ENCODE measurements at places on chromosomes 6 and 20.

DNA sequence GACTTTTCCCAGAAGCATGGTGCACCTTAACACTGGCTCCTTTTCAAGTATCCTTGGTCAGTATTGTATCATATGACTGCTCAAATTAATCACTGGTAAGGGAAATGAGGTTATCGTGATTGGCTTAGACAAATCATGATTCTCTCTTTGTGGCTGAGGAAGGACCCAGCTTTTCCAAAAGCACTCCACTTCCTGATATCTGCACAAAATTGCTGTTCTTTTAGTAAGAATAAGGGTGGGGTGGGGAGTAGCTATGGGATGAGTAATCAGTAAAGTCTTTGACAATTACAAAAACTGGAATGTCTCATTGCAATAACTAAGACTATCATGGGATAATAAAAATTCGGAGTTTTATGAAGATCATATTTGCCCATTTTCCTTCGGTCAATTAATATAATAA, 9.0 kb upstream of the RIPPLY2 start:
- DNase-seq: no peak

DNA sequence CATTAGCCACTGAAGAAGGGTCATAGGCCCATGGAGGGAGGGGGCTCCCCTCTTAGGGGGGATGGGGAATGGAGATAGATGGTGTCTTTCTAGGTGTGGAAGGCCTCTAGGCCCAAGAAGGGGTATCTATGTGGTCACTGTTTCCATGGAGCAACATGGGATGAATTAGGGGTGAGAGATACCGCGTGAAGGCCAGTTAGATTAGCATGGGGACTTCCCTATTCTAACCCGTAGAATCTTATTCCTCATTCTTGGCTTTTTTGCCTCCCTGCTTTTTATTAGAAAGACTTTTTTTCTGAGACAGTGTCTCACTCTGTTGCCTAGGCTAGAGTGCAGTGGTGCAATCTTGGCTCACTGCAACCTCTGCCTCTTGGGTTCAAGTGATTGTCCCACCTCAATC, 3.2 kb downstream of the RAB44 start:
- no peak for DNase-seq

DNA sequence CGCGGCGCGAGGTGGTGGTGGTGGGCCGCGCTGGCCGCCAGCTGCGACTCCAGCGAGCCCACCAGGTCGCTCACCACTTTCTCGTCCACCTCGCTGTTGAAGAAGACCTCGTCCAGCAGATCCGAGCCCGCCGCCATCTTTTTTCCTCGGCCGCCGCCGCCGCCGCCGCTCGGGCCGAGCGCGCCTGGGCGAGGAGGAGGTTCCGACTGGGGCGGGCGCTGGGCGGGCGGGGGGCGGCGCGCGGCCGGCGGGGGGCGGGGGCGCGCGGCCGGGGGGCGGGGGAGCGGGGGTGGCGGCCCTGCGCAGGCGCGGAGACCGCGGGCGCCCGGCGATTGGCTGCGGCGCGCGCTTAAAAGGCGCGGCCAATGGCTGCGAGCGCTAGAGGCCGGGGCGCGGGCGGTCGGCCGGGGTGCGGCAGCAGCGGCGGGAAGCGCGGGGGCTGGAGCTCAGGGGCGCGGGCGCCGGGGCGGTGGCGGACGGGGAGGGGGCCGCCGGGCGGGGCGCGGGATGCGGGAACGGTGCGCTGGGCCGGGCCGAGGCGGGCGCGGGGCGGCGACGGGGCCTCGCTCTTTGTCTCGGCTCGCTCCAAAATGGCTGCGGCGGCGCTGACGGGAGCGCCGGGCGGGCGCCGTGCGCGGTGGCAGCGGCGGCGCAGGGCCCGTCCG, at the start of gene TAF4:
Gene TAF4 (minus strand): TSS at position 208 of the 665 bp plus-strand sequence. CDS start 71 bp downstream, at position 137.
- DNase-seq: peak; percentile 47

DNA sequence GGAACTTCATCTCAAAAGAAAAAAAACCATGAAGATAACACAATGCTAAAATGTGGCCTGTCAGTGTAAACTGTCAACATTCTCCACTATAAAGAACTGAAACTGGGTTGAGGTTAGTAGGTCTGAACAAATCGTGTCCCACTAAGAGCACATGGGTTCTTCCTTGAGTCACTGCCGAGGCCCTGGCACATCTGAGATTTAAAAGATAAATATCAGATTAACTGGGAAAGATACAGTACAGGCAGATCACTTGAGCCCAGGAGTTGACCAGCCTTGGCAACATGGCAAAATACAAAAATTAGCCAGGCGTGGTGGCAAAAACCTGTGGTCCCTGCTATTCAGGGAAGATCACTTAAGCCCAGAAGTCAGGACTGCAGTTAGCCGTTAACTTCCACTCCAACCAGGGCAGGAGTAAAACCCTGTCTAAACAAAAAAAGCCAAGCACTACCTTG, 5.6 kb downstream of the EEF1A1 start:
- DNase-seq: no peak

GRCh38 chr20:49608752-49609670, 41.1 kb upstream of the PTGIS start:
- DNase-seq: no peak

GRCh38 chr6:150667977-150668716, 68.5 kb downstream of the PLEKHG1 start:
- DNase-seq: peak; percentile 25

- DNase-seq: no peak
These were observed 60.0 kb downstream of the NPEPL1 start for GRCh38 chr20:58752565-58752964.

GRCh38 chr6:167762259-167762962, 64.3 kb upstream of the AFDN start:
- DNase-seq: no peak

DNA sequence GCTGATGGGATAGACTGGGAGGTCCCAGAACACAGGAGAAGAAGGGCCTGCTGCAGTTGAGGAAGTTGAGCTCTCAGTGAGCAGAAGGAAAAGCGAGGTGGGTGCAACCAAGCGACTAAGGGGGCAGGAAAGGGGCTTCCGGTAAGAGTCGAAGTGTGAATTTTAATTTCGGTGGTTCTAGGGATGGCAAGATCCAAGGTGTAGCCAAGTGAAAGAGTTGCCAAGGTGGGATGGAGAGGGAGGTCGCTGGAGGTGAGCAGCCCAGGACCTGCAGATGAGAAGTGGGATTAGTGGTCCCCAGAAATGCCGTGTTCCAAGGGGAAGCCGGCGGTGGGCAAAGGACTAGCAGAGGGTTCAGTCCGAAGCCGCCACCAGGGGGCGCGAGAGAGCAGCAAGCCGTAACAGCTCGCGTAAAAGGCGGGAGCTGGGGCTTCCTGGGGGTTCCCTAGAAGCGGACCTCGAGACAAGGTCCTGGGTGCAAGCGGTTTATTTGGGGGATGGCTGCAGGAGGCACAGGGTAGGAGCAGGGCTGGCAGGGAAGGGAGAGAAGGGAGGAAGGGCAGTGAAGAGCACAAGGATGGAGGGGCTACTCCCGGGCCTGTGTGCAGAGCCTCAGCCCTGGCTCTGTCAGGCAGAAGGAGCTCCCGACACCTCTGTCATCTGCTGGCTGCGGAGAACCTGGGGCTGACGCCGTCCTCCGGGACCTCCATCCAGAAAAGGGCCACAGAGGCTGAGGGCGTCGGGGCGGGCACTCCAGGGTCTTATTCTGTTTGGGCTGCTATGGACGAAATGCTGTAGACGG, 103.6 kb downstream of the PAX1 start:
- no peak for DNase-seq

- no peak for DNase-seq
These were observed 28.4 kb downstream of the LHFPL5 start for GRCh38 chr6:35833536-35833935.

GRCh38 chr6:21402368-21402767, 191.2 kb upstream of the SOX4 start:
- no peak for DNase-seq

DNA sequence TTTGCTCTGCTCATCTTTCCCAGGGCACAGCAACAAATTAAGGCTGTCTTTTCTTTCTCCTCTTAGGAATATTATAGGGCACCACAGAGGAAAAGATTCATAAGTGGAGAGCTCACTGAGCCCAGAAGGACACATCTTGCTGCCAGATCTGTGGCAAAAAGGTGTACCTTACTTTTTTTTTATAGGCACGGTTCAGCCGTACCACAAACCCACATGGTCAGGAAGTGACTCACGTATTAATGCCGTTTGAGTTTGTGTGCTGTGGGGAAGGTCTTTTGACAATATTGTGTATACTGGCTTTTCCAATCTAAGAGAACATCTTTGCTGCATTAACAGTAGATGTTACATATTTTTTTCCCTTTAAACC, 28.4 kb downstream of the PAQR8 start:
- no peak for DNase-seq

GRCh38 chr6:139904158-139904533, 529.7 kb upstream of the CITED2 start:
- DNase-seq: no peak

GRCh38 chr6:81768150-81768942, 15.9 kb upstream of the TENT5A start:
- no peak for DNase-seq

DNA sequence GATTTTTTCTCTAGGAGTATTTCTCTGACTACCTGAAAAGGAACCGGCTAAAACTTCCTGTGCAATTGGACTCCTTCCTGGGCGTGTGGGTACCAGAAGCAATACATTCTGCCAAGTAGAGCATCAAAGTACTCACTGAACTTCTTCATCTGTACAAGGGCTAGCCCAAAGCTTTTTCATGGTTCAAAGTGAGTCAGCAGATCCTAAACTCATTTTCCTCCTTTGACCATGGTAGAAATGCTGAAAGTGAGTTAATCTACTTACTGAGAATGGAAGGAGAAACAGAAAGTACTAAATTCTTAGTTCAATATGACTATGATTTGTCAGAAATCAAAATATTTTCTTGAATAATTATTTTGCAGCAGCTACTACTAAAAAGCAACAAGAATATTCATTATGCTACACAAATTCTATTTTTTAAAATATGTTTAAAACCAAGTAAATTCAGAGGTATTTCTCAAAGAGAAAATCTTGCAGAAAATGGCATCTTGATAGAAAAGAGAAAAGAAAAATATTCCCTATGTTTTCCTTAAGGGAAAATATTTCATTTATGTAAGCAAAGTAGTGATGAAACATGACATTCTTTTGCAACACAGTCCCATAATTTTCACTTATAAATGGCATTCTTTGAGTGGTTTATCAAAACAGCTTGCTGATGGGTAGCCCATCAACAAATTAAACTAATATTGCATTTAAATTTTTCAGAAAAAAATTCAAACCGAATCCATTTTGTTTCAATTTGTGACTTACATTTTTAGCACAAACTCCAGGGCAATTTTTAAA, 3.7 kb upstream of the BEND6 start:
- no peak for DNase-seq

DNA sequence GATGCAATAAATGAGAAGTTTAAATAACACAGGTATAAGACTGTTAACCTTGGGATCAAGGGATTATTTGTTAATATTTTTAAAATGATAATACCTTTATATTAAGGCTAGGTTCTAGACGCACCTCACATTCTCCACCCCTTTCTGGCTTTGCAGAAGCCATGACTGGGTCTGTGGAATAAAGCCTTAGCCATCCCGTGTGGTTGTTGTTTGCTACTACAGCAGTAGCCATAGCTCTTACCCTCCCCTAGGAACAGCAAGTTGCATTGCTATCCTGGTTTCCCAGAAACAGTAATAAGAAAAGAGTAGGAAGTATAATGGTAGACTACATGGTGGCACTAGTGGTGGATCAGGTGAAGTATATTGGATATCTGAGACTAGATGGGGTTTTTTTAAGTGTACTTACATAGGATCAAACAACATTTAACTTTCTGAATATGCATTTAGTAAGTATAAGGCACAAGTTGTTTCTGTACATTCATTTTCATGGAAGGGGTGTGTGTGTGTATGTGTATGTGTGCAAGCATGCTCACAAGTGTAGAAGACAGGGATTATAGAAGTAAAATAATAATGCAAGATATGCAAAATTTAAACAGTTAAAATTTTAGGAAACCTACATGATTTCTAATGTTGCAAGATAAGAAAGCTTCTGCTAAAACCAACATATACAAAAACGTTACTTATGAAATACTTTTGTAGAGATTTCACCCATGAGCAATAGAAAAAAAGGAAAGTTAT, 384.2 kb downstream of the PRKN start:
- no peak for DNase-seq

DNA sequence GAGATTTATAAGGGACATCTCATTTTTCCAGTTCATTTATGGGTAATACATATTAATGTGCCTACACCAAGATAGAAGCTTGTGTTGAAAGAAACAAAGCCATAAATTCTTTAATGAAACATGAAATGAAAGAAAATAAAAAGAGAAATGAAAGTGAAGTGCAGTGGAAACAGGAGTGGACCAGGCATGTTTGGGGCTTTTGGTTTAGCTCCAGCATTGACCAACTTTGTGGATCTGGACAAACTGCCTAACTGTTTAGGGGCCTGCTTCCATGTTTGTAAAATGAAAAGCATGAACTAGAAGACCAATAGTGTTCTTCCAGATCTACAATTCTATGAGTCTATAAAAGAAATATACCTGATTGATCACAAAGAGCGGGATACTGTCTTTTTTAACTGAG, 124.9 kb downstream of the GJA10 start:
- DNase-seq: no peak

DNA sequence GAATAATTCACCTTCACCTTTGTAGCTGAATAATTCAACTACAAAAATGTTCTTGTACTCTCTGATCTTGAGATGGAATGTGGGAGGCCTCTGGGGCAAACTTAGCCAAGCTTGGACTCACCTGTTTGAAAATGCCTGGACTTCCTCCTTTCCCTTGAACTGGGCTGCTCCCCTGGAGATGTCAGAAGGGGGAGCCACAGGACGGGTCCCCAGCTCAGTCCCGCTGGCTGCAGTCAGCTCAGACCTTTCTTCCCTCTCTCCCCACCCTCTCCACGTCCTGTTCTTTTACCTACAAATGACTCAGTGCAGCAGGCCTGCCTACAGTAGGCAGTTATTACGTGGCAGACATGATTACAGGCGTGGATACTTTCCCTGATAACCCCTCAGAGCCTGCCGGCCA, 131.5 kb upstream of the RALGAPA2 start:
- peak; percentile 14 for DNase-seq

GRCh38 chr6:127869772-127870404, 31.0 kb downstream of the THEMIS start:
- DNase-seq: peak; percentile 77

- no peak for DNase-seq
These were observed 13.5 kb downstream of the EYA4 start for GRCh38 chr6:133254552-133255228.

- DNase-seq: no peak
These were observed 88.4 kb downstream of the HFE start for GRCh38 chr6:26175428-26176181.

GRCh38 chr20:12970372-12970821, 38.4 kb upstream of the SPTLC3 start:
- DNase-seq: peak; percentile 28

DNA sequence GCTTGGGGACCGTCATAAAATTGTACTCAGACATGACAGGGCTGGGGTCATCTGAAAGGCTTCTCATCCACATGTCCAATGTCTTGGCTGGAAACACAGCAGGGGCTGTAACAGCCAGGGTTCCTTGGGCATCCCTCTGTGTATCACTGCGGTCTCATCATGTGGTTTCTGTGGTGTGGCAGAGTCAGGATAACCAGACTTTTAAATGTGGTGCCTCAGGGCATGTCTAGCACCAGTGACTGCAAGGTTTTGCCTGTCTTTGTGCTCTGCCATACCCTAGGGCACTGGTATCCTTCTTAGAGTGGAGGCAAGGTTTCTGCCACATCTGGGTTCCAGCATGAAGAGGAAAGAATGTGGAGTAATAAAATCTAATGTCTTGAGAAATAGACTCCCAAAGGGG, 124.2 kb downstream of the PLEKHG1 start:
- DNase-seq: no peak
